ENCODE measurements at places on chromosomes 5 and 9.

GRCh38 chr9:125541840-125542243 lies 165.2 kb downstream of the MAPKAP1 start:
- DNase-seq = no peak

- DNase-seq = no peak
Observed at GRCh38 chr5:142829801-142830220, 59.6 kb downstream of the ARHGAP26 start.

DNA sequence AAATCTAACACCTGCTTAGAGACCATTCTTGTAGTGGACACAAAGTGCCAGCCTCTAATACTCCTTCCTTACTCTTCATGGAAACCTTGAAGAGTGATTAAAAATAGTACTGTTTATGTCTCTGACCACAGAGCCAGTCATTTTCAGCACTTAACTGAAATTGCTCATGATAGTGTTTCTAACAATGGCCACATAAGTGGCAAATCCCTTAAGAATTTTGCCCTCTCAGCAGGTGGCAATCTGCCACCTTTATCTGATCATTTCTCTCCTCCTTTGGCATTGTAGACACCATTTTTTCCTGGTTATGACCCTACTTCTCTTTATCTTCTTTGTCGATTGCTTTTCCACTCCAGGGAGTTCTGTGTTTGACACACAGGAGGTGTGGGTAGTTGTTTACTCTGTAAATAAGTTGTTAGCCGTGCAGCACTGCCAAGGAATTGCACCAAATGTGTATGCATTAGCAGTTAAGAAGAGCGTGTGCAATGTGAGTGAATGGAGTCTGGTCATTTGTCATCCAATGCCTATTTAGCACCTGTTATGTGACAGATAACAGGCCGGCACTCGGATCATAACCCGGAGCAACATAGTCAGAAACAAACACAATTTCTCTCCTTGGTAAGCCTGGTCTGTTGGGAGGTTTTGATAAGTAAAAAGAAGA lies 36.8 kb upstream of the STARD4 start:
- DNase-seq = no peak

GRCh38 chr5:113330533-113331208 lies 104.1 kb downstream of the TSSK1B start:
- DNase-seq = no peak

GRCh38 chr9:113654605-113655428 lies 191.3 kb downstream of the RGS3 start:
- no peak for DNase-seq

DNA sequence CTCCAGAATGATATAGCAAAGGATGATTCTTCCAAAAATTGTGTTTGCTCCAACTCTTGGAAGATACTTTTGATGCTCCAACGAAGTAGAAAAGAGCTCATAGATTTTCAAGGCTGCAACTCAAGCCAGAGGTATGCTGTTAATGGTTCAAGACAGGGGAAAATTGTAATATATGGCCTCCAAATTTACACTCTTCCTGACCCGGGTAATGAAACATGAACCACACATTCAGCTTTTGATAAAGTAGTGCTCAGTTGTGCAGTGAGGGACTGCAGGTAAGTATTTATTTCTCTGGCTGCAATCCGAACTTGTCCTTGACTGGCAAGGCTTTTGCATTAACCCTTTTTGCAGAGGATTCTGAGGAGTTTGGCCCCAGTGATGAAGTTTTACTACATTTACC lies 446.4 kb downstream of the RASEF start:
- no peak for DNase-seq

GRCh38 chr5:83742089-83742488 lies 21.4 kb upstream of the HAPLN1 start:
- DNase-seq = no peak

- no peak for DNase-seq
Observed at GRCh38 chr5:27093279-27093678, 54.9 kb upstream of the CDH9 start.

GRCh38 chr5:109053995-109054417 lies 306.3 kb downstream of the FER start:
- no peak for DNase-seq

- DNase-seq = no peak
Observed at GRCh38 chr5:135032999-135033861, 798 bp downstream of the PITX1 start.

GRCh38 chr5:140362875-140363630 lies 3.1 kb downstream of the SLC4A9 start:
- DNase-seq = peak; percentile 18

DNA sequence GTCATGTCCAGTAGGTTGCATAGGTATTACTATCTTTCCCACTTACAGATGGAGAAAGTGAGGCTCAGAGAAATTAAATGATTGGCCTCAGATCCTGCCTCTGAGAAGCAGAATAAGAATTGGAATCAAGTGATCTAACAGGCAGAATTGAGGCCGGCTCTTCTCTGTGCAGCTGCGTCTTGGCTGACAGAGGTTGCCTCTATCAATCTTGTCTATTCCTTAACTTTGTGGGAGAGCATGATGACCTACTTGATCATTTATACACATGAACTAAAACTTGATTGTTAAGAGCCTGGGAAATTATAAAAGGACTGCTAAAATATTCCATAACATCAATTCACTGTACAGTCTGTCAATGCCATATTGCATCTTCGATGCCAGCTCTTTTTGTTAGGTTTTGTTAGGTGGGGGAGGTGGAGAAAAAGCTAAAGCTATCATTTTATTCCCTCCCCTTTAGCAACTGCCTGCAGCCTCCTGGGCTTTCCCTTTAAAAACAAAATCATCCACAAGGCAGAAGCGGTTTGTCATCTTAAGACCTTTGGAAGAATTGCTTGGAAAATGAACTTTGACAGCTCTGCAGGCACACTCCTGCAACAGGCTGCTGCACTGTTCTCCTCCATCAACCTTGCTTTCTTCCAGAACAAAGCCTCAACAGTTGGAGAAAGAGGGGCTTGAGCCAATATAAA lies 247.4 kb downstream of the SMARCA2 start:
- no peak for DNase-seq

- DNase-seq = no peak
Observed at GRCh38 chr5:169945831-169946261, 34.4 kb downstream of the INSYN2B start.

GRCh38 chr9:117403848-117404247 lies 11.0 kb downstream of the ASTN2 start:
- no peak for DNase-seq

GRCh38 chr5:98193921-98194760 lies 579.3 kb upstream of the RGMB start:
- no peak for DNase-seq

GRCh38 chr9:33250458-33250995 lies 10.6 kb downstream of the SPINK4 start:
- DNase-seq = no peak

Measured in cerebellar nuclear complex (tissue), 1 donor.